Activated CD4-positive, alpha-beta T cell treated with anti-CD3 and anti-CD28 coated beads, Interleukin-2, amount 50 U/mL, for 1 hour (primary cell): ENCODE measurements at places on chromosomes 12 and 14.

GRCh38 chr12:10101648-10102220 lies 2.9 kb upstream of the CLEC1A start:
- no peak for DNase-seq

DNA sequence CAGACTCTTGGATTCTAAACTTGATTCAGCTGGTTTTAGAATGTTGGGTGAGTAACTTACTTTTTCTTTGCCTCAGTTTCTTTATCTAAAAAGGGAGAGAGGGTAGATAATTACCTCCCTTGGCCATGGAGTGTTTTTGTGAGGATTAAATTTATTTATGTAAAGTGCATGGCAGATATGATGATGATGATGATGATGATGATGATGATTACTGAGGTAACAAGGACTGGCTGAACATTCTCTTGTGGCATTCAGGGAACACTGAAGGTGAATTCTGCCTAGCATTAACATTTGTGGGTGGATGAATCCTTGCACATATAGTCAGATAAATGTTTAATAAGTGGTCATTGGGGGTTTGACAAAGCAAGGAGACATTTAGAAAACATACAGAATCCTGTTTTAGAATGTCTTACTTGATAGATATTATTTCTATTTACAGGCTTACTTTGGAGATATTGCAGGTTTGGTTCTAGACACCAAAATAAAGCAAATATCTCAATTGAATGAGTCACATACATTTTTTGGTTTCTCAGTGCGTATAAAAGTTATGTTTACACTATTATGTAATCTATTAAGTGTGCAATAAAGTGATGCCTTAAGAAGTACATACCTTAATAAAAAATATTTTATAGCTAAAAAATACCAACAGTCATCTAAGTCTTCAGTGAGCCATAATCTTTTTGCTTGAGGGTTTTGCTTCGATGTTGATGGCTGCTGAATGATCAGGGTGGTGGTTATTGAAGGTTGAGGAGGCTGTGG lies 123.2 kb downstream of the SNAPC1 start:
- DNase-seq, result no peak

GRCh38 chr12:122452701-122453285 lies 30.3 kb upstream of the CLIP1 start:
- DNase-seq, result no peak

- DNase-seq, result no peak
These were observed 151.9 kb upstream of the NOS1 start for GRCh38 chr12:117513353-117513752.

DNA sequence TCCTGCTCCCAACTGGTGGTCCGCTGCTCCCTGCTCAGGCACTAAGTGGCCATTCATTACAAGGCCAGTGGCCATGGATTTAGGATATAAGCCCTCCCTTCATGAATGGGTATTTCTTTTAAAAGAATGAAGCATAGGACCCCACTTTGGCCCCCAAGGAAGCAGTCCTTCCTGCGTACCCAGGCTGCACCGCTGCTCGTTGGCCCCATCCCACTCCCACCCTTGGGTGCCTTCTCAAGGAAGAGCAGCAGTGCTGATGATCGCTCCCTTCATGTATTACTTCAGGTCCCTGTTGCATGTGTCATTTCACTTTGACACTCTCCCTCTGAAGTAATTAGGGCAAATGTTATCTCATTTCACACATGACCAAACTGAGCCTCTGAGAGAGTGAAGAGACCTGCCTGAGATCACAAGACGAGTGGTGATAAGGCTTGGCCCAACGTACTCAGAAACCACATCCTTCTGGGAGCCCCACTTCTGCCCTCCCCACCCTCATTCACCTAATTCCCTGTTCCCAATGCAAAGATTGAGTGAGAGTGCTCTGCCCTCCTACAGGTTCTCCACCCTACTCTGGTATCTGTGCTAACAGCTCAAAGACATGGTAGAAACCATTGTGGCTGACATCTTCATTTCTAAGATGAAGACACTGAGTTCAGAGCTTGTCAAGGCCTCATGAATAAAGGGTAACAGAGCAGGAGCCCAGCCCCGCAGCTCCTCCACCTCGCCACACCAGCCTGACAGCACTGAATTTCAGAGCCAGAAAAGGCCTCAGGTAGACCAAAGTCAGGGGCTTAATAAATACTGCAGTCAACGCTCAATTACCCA lies 10.3 kb upstream of the KRT2 start:
- DNase-seq, result no peak

DNA sequence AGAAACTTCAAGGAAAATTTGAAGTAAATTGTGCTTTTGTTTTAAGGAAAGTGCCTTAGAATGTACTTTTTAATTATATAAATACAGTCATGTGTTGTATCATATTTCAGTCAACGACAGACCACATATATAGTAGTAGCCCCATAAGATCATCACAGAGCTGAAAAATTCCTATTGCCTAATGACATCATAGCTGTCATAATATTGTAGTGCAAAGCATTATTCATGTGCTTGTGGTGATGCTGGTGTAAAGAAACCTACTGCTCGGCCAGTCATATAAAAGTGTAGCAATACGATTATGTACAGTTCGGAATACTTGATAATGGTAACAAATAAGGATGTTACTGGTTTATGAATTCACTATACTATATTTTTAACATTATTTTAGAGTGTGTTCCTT lies 198.9 kb upstream of the SLC16A7 start:
- DNase-seq, result no peak

DNA sequence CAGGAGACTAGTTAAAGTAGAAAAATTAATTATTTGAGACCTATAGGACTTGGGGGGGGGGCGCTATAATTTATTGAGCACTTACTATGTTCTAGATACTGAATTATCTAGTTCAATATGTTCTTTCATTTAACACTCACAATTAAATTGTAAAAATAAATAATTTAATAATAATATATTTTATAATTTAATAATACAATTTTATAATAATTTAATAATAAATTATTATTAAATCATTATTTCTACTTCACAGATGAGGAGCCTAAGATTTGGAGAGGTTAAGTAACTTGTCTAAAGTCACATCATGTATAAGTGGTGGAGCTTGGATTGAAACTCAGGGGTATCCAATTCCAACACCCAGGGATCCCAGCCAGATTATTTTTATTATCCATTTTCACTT lies 98.8 kb upstream of the CCDC175 start:
- DNase-seq, result no peak

GRCh38 chr14:71555654-71556559 lies 376.3 kb upstream of the RGS6 start:
- peak; percentile 44 for DNase-seq

- no peak for DNase-seq
These were observed 144.9 kb upstream of the CCDC196 start for GRCh38 chr14:66341239-66341638.

- DNase-seq, result no peak
These were observed 592.5 kb upstream of the USP15 start for GRCh38 chr12:61667676-61668075.

GRCh38 chr14:34971381-34971780 lies 11.4 kb upstream of the SRP54 start:
- no peak for DNase-seq

GRCh38 chr12:109949089-109949488 lies 47.1 kb downstream of the GIT2 start:
- no peak for DNase-seq

DNA sequence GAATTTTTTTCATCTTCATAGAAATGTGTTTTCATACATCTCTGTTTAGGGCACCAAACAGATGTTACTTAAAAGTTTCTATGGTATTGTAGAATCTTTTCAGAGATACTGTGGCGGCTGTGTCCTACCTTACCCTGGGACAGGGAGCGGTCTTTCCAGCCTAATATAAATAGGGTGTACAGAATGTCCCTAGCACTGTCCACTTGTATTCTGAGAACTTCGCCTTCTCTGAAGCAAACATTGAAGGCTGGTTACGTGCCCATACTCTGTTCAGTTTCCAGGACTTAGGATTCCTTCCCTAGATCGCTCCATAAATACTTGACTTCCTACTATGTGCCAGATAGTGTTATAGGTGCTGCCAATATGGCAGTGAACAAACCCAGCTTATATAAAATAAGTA lies 24.3 kb upstream of the SLC38A2 start:
- DNase-seq, result no peak
